ENCODE measurements at places on chromosomes 4 and X.

DNA sequence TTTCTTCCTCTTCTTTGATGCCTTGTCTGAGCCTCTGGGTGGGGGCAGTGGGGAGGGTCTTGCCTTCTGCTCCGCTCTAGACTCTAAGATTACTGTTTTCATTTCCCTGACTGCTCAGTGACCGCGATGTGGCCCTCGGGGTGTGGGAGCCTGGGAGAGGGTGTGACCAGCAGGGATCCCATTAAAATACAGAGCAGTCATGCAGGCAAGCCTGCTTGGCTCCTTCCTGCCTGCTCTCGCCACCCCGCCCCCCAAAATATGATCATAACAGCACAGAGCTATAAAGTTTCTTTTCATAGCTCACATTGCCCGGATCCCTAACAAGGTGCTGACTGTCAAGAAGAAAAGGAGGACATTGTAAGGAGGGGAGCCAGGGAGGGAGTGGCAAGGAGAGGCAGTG, 332.9 kb downstream of the RAB28 start:
- DNase-seq = no peak

DNA sequence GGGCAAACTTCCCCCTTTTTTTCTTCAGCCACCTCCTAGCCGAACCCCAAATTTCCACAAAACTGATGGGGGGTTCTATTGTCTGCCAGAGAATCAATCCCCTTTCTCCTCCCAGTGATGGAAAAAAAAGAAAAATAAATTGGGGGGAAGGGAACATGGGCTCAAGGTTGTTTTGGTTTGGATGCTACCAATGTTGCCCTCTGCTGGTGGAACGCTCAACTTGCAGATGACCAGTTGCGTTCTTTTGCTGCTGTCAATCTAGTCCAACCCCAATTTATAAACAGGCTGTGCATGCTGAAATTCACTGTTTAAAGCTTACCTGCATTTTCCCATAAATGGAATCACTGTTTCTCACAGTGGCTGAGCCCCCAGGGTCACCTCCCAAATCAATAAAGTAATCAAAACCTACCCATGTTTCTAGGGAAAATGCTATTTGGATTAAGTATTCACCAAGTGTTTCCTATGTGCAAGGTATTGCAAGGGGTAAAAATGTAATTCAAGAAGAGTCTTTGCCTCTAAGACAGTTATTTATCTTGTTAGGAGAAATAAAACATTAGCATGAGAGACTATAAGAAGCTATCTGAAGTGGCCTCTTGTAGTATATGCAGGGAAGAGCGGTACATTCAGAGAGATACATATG, 116.7 kb upstream of the TMEM164 start:
- DNase-seq = peak; percentile 7

DNA sequence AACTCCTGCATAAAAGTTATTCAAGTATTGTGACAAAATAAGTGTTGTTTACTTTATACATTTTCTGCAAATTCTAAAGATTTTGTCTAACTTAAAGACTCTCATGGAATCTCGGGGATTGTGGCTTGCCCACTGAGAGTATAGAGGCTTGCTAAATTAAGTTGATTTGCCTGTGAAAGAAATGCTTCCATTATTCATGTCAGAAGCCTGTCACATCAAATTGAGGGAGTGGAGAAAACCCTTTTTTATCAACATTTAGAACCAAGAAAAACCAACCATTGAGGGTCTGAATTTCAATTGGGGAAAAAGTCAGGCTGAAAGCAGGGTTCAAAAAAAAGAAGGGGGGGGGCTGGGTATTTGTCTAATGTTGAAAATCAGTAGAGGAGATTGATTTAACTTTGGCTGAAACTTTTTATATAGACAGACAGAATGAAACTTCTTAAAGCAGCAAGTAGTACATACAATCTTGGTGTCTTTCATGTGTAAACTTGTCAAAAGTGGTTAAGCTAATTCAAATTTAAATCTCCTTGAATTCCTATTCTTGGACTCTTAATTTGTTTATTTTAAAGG, 144.8 kb upstream of the CXorf66 start:
- DNase-seq = no peak

GRCh38 chr4:54661686-54662085, 3.9 kb downstream of the KIT start:
- no peak for DNase-seq

GRCh38 chr4:123305736-123306135, 90.9 kb upstream of the SPRY1 start:
- no peak for DNase-seq

GRCh38 chr4:128720270-128720669, 89.2 kb upstream of the JADE1 start:
- DNase-seq = no peak

- peak; percentile 54 for DNase-seq
These were observed 725 bp downstream of the SMC1A start for GRCh38 chrX:53421772-53422085.

- peak; percentile 84 for DNase-seq
These were observed 464 bp downstream of the RAP1GDS1 start for GRCh38 chr4:98261405-98262291.

GRCh38 chr4:86769794-86770193, 79.4 kb downstream of the SLC10A6 start:
- DNase-seq = no peak

DNA sequence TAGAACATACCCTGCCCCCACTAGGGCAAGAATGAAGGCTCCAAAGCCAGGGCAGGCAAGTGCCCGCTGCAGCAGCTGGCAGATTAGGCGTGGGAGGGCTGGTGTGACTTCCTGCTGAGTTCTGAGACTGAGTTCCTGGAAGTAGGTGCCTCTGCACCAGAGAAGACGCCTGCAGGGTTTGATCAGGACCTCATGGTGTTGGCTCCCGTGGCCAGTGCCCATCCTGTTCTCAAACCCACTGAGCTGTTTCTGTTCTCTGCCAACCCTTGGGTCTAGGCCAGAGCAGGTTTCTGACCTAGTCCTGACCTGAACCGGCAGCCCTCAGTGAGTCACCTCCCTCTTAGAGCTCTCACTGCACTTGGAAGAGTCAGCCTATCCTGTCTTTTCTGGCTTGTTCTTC, 220.7 kb downstream of the HS6ST2 start:
- DNase-seq = peak; percentile 6
